Right cardiac atrium (tissue), 5 donors: ENCODE measurements at places on chromosomes 7 and 10. TPM values are rescaled to one million over a fixed set of nuclear protein-coding genes. Genes with fewer than 3 reads are reported as not detected.

GRCh38 chr7:53292341-53292740 is 256.9 kb downstream of the POM121L12 start:
- DNase-seq, result no peak

DNA sequence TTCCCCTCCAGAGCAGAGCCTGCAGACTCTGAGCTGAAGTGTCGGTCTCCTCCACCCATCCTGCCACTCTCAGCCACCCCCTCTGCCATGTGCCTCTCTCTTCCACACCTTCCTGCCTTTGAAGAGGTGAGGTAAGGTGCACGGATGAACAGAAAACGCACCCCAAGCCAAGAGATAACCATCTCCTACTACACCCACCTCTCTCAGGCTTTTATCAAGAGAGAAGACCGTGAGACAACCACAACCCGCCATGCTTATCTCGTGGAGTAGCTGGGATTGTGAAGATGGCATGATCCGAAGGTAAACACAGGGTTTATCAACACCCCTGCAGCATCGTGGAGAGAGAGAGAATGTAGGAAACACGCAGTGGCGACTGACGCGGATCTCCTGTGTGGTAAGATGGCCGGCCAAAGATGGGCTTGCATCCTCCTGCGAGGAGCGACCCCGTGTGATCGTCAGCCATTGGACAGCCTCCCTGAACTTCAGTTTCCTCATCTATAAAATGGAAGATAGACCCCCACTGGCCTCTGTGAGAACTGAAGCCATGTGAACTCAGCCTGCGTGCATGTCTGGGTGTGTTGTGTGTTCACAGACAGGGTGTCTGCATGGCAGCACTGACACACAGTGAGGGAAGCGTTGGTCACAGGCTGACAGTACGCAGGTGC is 219.0 kb downstream of the DIP2C start:
- DNase-seq, result no peak

The FAM25G gene
- total RNA-seq, result not detected

The PAPOLB gene
- total RNA-seq, result 0.39 TPM

The RBP4 gene
- 2.6 TPM for total RNA-seq
